ENCODE measurements at places on chromosomes 5 and 9.

DNA sequence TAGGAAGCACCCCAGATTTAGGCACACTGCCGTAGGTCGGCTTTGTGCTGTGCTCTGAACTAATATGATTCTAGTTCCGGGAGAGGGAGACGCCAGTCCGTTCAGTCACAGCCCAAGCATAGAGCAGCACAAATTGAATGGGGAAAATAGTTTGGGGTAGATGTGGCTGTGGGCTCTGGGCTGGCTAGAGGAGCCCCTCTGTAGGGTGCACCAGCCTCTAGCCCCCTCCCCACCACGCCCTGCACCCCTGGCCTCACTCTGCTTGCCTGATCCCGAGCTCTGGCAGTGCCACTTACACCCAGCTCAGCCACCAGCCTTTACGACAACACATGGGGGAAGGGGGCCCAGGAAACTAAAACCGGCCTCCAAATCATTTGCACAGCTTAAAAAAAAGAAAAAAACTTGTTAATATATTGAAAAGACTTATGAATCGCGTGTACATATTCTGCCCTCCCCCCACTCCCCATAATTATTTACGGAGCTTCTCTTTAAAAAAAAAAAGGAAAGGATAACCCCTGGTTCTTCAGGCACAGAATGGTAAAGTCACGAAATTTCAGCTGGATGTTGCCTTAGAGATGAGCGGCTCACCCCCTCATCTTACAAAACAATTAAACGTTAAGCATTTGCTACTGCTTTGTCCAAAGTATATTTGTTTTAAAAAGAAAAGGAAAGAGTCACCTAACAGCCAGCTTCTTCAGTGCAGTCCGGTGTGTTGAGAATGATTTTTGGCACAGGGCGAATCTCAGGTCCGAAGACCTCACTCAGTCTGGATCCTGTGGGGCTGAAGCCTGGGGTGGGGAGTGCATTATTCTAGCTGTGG, 3.5 kb downstream of the LMX1B start:
- DNase-seq = no peak

DNA sequence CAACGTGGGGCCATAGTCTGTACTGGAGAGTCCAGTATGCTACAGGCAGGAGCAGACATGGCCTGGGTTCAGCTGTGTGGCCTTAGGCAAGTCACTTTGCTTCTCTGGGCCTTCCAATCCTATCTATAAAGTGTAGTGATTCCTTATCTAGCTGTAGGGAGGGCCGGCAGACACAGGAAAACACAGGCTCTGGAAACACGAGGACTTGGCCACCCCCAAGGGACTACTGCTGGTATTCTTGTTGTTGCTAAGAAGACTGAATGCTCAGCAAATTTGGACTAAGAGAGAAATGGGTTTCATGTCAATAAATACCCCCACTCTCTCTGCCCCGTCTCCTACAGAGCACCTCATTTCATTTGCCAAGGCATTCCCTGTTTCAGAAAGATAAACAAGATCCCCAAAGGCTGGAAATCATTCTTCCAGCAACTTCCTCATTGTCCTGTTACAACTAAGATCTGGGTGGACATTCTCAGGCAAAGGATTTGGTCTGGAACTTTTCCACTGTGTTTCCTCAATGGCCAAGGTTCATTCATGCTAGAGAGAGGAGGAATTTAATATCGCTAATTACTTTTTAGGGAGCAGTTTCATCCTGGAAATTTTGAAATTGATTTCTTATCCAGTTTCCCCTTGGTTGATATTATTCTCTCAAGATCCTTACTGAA, 105.8 kb downstream of the GABBR2 start:
- DNase-seq = no peak

DNA sequence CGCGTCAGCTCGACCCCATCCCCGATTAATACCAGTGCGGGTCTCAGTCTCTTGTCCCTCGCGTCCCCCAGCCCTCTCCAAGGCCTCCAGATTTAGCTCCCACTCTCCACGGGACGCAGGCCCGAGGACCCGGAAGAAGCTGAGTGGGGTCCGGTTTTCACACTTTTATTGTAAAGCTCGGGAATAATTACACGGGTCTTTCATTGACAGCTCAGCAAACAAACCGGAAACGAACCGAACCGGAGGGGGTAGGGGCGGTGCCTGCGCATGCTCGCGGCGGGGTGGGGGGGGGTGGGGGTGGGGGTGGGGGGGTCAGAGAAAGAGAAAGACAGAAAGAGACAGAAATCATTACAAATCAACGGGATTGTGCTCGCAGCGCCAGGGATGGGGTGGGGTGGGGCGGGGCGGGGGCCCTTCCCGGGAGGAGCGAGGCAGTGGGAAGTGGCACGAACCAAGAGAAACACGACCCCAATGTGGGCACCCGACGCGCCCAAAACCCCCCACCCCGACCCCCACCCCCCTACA, 27.9 kb downstream of the PCDH1 start:
- DNase-seq = peak; percentile 63

DNA sequence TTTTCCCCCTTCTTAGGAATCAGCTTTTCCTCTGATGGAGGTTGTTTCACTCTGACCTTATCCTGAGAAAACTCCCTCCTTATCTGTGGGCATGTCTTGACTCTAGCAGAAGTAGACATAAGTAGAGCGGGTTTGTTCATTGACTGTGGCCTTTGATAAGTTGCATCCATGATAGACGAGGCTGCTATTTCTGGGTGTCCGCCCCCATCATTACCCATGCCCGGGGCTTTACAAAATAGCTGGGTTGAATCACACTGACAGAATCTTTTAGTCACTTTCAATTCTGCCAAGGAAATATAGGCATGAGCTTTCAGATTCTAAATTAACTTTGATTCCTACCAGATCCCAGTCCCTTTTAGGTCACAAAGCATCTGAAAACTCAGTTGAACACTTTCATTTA, 223.8 kb downstream of the SEC61B start:
- DNase-seq = no peak

DNA sequence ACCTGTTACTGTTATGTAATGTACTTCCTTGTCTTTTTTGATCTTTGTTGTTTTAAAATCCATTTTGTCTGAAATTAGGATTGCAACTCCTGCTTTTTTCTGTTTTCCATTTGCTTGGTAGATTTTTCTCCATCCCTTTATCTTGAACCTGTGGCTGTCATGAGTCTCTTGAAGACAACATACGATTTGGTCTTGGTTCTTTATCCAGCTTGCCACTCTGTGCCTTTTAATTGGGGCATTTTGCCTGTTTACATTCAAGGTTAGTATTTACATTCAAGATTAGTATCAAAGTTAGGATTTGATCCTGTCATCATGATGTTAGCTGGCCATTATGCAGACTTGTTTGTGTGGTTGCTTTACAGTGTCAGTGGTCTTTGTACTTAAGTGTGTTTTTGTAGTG, 156.8 kb downstream of the GDNF start:
- no peak for DNase-seq

- DNase-seq = no peak
These were observed 1853.8 kb downstream of the EFNA5 start for GRCh38 chr5:105816961-105817360.

- no peak for DNase-seq
These were observed 127.5 kb upstream of the MEF2C start for GRCh38 chr5:89010512-89010911.
